ENCODE measurements at places on chromosomes 2 and 18.

DNA sequence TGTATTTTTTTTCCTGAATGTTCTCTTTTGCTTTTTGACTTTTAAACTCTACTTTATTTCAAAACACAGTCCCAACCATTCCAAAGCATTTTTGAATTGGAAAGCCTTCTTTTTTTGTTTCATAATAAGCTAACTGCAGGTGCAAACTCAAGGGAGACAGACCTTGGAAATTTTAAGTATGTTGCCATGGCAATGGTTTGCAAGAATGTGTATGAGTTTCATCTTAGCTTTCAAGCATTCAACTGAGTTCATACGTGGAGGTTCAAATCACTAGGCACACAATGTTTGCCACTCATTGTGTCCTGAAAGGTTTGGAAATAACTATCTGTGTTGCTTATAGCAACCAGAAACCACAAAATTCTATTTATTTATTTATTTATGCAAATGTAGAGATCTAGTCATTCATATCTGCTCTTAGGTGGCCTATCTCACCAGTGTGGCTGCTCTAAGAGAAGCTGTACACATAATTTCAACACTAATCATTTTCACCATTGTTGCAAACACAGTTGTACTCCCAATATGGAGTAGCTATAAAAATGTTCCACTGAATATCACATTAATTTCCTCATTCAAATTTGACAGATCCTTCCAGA is 805.7 kb upstream of the FSHR start:
- no peak for DNase-seq

GRCh38 chr2:80111185-80111584 is 193.4 kb downstream of the LRRTM1 start:
- no peak for DNase-seq

DNA sequence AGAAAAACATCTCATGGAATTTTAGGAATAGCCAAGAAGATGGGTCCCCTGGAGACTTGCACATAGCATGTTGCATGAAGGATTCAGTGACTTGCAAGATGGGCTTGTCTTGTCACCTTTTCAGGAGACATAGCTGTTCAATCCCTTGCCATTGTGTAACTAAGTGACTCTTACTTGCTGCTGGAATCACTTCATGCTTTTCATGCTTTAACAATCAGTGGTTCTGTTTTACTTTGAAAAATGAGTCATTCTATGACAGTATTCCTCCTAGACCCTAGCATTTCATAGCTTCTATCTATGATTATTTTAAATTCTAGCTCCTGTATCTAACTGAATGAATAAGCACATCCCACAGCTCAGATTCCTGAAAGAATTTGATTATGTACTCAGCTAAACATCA is 2.8 kb downstream of the KYNU start:
- no peak for DNase-seq

GRCh38 chr2:239944694-239945551 is 80.2 kb downstream of the NDUFA10 start:
- DNase-seq: peak; percentile 69

- no peak for DNase-seq
Measured at GRCh38 chr2:236572482-236572881, 2.9 kb downstream of the ACKR3 start.

- peak; percentile 28 for DNase-seq
Measured at GRCh38 chr18:67300498-67300897, 216.0 kb downstream of the DSEL start.

GRCh38 chr2:126784045-126784444 is 114.6 kb upstream of the TEX51 start:
- DNase-seq: no peak

- no peak for DNase-seq
Measured at GRCh38 chr2:31221544-31221943, 4.2 kb upstream of the CAPN14 start.

DNA sequence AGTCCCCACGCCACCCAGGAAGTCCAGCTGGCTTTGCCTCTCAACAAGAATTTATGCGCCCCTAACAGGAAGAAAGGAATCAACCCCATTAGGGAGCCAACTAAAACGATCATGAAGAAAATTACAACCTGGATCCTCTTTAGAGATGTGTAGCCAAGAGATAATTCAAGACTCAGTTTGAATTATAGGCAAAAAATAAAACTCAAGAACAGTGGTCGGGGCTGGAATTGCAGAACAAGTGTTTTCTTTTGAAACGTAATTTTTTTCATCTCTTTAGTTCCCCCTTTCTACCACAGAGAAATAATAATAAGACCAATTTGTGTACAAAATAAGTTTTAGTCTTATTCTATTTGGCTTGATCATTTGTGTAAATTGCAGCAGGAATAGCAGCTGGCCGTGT is 22.4 kb downstream of the PDCD1 start:
- no peak for DNase-seq

- DNase-seq: no peak
Measured at GRCh38 chr2:41199334-41199733, 747.4 kb upstream of the SLC8A1 start.

All from activated CD4-positive, alpha-beta memory T cell treated with anti-CD3 and anti-CD28 coated beads for 36 hours (primary cell).